Brain microvascular endothelial cell (primary cell): ENCODE measurements at places on chromosomes 12 and 14.

GRCh38 chr14:51239813-51240803, at the start of gene TMX1:
Gene TMX1, plus strand, starts transcription at chr14:51240247. Its CDS starts 46 bp downstream, at chr14:51240293.
- DNase-seq, result peak; percentile 98

GRCh38 chr12:127685491-127685890, 581.5 kb upstream of the TMEM132C start:
- no peak for DNase-seq

DNA sequence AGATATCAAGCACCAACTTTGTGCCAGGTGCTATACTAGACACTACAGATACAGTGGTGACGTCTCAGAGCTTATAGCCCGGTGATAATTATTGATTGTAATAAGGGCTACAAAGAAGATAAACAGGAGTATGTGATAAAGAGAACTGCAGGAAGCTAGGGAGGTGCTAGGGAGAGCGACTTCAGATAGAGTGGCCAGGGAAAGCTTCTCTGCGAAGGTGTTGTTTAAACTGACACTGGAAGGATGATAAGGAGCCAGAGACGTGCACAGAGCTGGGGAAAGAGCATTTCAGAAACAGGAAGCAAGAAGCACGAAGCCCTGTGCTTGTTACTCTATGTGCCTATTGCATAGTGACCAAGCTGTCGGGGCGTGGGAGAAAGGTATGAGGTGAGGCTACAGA, 48.1 kb upstream of the OTX2 start:
- DNase-seq, result no peak

GRCh38 chr14:29462772-29463171, 464.9 kb downstream of the PRKD1 start:
- no peak for DNase-seq

GRCh38 chr12:53476769-53477209, 22.5 kb downstream of the MAP3K12 start:
- no peak for DNase-seq

DNA sequence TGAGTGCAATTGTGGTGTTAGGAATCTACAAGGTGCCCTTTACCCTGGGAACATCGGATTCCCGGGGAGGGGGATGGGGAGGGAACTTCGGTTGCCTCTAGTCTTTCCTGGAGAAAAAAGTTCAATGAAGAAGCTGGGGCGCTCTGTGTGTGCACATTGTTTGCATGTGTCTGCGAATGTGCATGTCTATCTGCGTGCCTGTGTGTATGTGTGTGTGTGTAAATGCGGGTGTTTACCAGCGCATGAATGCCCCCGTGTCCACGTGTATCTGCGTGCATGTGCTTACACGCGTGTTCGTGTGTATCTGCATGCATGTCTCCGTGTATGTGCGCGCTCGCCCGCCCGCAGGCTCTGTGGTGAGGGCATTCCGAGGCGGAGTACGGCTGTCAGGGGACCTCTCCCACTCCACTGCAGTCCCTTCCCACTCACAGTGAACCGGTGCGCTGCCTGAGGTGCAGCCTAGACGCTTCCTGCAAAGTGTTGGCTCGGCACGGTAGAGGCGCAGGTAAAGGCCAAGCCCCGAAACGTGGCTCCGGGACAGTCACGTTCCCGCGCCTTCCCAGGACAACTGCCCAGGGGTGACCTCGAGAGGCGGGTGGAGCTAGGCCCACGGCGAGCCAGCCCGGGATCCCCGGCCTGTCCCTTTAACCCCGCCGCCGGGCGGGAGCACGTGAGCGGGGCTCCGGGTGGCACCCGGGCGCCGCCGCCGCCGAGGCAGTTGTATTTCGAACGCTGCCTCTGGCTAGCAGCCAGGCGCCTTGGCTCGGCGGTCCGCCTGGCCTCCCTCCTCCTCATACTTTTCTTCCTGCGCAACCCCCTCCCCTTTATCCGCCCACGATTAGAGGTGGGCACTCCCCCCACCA, 539 bp upstream of the HMGA2 start:
- peak; percentile 58 for DNase-seq

DNA sequence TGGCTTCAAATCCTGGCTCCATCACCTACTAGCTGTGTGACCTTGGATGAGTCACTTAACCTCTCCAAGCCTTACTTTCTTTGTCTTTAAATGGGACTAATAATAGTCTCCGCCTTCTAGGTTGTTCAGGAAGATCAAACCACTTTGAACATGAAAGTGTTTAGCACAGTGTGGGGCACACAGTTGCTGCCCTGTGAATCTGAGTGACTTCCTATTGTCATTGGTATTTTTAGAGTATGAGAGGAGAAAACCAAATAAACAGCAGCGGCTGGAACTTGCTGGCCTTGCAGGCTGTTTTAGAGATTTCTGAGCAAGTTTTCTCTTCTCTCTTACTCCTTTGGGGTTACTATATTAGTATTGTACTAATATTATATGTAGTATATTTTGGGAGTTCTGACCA, 120.7 kb upstream of the MYL2 start:
- DNase-seq, result no peak

DNA sequence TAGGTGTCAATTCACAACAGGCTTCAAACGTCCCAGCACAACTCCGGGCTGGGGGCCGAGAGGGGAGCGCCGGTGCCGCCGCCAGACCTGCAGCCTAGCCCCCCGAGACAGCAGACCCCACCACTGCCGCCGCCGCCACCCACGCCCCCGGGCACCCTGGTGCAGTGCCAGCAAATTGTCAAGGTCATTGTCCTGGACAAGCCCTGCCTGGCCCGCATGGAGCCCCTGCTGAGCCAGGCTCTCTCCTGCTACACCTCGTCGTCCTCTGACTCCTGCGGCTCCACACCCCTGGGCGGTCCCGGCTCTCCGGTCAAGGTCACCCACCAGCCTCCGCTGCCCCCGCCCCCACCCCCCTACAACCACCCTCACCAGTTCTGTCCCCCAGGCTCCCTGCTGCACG, 39.4 kb downstream of the SLC6A12 start:
- DNase-seq, result no peak

DNA sequence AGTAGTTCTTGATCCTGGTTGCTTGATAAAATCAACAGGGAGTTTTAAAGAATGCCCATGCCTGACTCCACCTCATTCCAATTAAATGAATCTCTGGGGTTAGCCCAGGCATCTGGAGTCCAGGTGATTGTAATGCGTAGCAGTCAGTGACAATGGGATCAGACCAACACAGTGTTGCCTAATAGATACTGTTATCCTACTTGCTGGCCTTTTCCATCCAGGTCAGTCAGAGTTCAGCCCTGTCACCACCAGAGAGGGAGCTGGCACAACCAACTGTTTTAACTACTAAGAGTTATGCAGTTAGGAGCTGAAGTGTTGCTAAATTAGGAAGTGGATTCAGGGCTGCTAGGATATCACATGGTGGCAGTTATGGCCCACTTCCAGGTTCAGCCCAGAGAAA, 107.1 kb downstream of the GPR135 start:
- DNase-seq, result no peak

DNA sequence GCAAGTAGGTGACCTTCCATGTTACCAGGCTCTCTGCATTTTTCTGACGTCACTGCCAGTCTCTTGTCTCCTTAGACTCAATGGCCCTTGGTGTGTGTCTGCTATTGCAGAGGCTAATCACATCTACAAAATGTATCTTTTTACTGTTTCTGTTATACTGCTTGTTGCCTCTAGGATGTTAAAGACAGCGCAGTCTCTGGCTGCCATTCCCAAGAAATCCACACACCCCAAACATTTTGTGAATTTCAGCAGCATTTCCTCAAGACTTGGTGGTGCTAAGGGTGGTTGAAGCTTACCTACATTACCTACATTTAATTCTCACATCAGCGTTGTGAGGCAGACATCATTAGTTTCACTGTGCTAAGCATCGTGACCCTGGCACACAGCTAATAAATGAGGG, 87.2 kb downstream of the C12orf75 start:
- no peak for DNase-seq

DNA sequence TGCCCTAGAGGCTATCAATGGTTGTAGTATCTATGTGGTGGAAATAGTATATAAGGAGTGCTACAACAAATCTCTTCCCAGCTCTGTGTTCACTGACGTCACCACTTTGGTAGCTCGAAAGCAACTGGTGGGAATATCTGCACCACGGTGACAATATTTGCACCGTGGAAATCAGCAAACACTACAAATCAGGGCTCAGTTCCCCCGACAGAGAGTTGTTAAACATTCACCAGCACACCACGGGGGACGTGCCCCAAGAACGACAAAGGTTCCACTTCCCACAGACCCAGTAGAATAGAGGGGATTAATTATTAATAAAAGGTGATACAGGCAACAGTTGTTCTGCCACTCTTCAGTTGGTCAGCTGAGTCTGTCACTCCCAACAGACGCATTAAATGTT, 98.4 kb downstream of the CCDC60 start:
- no peak for DNase-seq

DNA sequence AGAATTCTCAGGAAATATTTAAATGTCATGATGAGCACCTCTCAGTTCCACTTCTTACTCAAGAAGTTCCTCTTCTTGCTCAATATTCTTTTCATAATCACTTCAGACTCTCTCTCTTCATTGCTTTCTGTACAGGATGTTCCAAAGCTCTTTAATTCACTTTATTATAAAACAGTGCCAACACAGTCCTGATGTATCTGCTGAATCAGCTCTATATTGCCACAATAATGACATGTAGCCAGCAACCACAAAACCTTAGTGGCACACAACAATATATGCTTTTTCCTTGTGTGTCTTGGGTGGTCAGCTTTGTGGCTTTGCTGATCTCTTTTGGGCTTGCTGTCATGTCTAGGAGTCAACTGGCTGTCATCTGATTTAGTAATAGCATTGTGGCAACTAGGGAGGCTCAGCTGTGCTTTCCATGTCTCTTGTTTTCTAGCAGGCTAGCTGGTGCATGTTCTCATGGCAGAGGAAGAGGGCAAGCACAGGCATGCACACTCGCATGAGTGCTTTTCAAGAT, 52.8 kb upstream of the SLC2A13 start:
- DNase-seq, result no peak

- DNase-seq, result no peak
Measured at GRCh38 chr14:104184911-104185499, 46.6 kb downstream of the KIF26A start.

DNA sequence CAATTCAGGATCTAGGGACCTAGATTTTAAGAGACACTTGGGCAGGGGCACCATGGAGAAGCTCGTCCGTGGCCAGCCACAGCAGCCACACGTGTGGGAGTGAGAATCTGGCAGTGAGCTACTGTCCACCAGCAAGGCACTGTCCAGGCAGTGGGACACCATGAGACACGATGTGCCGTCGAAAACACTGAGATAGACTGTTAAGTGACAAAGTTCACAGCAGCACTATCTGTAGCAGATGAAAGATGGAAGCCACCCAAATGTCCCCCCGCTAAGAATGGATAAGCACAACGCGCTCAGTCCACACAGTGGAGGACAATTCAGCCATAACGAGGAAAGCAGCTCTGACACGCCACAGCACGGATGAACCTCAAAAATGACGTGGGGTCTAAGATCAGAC, 19.7 kb downstream of the RILPL1 start:
- no peak for DNase-seq

DNA sequence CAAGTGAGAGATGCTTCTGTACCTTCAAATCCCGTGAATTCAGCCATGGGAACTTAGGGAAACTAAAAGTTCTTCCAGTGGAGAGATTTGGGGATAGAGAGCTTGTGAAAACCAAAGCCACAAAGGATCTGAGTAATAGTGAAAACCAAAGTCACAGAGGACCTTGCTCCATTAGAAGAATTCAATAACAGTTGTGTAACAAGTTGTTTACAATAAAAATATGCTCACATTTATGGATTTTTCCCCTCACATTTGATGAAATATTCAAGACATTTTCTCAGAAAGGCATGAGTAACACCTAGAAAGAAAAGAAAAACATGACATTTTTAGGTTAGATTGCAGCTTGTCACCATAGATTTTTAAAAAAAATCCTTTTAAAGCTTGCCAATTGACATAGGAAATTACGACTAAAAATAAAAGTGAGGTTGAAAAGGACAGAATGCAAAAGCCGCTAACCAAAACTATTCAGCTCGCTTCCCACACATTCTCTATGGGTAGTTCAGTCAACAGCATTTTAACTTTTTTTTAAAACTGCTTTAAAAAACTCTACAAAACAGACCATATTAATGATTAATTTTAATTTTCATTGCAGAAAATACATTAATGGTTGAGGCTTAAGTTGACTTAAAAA, 113.2 kb downstream of the CAND1 start:
- no peak for DNase-seq

GRCh38 chr12:157644-158043, 56.3 kb downstream of the SLC6A12 start:
- no peak for DNase-seq

- no peak for DNase-seq
Measured at GRCh38 chr12:2258025-2258424, 205.2 kb downstream of the CACNA1C start.

DNA sequence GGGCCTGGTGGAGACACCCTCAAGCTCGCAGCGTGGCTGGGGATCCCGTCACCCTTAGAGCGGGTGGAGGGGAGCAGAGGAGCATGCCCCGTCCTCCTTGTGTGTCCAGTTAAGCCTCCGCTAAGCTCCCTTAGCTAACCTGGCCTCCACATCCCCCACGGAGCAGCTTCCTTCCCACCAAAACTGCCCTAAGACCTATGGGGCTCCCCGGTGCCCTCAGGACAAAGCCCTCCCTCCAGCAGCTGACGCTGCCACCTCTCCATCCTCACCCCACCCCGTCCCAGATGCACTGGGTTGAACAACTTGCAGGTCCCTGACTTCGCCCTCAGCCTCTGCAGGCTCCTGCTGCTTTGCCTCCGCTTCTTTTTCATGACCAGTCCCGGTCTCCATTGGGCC, 4.0 kb downstream of the AHNAK2 start:
- no peak for DNase-seq

- no peak for DNase-seq
Measured at GRCh38 chr12:88882662-88883061, 302.4 kb upstream of the KITLG start.

DNA sequence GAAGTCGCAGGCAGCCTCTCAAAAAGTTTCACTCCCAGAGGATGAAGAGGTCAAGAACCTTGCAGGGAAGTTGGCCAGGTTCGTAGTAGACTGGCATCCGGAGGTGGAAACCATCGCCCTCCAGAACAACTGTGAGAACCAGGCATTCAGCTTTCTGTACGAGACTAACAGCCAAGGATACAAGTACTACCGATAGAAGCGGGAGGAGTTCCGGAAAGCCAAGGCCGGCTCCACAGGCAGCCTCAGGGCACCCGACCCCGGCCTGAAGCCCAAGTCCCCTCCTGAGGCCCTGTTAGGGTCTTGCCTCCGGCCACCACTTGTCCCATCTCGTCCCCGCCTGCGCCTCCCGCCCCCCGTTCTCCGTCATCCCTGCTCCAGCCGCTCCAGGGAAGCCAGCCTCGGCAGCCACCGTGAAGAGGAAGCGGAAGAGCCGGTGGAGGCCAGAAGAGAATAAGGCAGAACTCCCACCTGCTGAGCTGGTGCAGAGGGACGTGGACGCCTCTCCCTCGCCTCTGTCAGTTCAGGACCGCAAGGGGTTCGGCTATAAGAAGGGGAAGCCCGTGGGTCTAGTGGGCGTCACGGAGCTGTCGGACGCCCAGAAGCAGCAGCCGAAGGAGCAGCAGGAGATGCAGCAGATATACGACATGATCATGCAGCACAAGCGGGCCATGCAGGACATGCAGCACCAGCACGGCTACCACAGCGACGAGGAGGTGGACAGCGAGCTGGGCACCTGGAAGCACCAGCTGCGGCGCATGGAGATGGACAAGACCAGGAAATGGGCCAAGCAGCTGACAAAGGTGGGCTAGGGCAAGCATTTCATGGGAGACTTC, 366.8 kb upstream of the ATXN7L3B start:
- DNase-seq, result no peak
